ENCODE measurements at places on chromosomes 2 and 18. TPM values are rescaled to one million over a fixed set of nuclear protein-coding genes. Genes with fewer than 3 reads are reported as not detected.

Gene UNC80
- total RNA-seq = not detected

Gene SOCS6
- total RNA-seq = 23.1 TPM

Gene AQP12B
- not detected for total RNA-seq

Gene VWA3B
- total RNA-seq = not detected

Gene MBP
- total RNA-seq = 1.8 TPM

Gene DCDC2C
- not detected for total RNA-seq

Gene NXPH2
- total RNA-seq = 0.13 TPM

Gene FAM168B
- total RNA-seq = 101 TPM

Gene CCDC68
- 20.2 TPM for total RNA-seq

Measured in epithelial cell of alveolus of lung (primary cell).